Effector memory CD8-positive, alpha-beta T cell (primary cell): ENCODE measurements at places on chromosomes 7 and 10.

GRCh38 chr10:51522858-51523257 is 176.5 kb downstream of the CSTF2T start:
- no peak for DNase-seq

GRCh38 chr10:128324058-128324827 is 198.0 kb upstream of the MKI67 start:
- no peak for DNase-seq

DNA sequence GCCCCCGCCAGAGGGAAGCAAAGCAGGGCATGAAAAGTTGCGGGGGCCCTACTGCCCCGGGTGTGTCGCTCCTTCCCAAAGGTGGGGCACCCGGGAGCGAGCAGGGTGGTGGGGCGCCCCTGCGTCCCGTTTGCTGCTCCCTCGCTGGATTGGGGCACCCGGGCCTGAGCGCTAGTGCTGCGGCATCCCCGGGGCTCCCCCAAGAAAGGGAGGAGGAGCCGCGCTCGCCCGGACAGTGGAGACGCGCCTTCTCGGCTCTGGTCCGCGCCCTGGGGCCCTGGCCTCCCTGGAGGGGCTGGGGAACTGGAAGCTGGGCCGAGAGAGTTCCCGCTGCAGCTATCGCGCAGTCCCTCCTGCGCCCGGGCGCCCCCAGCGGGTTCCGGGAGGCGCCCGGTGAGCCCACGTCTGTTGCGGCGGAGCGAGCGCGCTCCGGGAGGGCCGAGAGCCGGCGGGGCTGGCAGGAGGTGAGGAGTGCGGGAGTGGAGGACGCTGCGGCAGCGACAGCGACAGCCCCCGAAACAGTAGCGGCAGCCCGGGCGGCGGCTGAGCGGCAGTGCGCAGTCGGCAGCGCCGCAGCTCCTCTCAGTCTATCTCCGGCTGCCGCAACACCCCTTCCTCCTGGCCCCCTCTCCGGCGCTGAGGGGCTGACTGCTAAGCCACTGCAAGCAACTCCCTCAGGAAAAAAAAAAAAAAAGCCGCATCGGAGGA is 504 bp upstream of the BMPER start:
- no peak for DNase-seq

DNA sequence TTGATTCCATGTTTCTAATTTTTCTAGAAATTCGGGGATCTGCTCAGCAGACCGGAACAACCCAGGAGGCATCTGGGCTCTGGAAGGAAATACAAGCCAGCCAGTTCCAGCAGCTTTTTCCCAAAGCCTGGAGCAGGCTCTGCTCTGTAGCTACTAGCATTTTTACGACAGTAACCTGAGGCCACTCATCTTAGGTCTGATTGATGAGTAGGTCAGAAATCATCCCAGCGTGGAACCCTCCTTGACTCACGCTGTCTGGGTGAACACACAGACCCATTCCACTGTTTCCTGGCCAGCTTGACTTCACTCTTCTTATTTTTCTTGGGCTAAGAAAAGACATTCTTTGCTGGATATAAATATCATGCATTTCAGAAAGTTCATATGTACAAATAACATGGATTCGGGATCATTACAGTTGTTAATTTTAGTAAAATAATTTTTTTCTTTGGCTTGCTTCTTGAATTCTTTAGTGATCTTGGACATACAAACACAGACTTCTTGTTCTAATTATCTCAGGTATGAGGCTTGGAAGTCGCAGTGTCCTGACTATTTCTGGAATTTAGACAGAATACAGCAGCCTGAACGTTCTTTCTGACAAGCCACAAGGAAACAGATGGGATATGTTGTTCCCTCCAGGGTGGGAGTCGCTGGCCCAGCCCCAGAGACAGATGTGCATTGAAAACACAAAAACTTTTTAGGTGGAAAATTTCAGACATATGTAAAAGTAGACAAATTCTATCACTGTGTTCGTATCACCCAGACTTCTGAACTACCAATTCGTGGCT is 54.6 kb upstream of the PITRM1 start:
- DNase-seq: no peak

DNA sequence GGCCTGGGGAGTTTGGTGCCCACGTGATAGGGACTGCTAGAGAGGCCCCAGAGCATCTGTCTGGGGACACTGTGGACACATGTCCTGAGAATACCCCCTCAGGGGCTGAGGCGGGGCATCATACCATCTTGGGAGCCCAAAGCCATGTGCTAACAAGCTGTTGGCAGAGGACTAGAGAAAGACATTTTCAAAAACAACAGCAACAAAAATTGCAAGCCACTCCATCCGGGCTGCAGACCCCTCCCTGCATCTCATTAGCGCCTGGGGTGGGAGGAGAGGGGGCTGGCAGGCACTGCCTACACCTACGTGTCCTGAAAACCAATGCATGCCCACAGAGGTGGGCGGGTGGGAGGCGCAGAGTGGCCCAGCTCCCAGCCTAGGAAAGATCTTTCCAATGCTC is 507.4 kb upstream of the PODXL start:
- DNase-seq: no peak
